Stimulated activated CD8-positive, alpha-beta memory T cell treated with anti-CD3 and anti-CD28 coated beads, Interleukin-2, amount 100 ng/mL, for 1 hour (primary cell): ENCODE measurements at places on chromosomes 6 and 20.

- DNase-seq: no peak
These were observed 39.9 kb downstream of the MAP7 start for GRCh38 chr6:136510299-136510698.

GRCh38 chr6:149217466-149217888 is 100.0 kb upstream of the TAB2 start:
- no peak for DNase-seq

DNA sequence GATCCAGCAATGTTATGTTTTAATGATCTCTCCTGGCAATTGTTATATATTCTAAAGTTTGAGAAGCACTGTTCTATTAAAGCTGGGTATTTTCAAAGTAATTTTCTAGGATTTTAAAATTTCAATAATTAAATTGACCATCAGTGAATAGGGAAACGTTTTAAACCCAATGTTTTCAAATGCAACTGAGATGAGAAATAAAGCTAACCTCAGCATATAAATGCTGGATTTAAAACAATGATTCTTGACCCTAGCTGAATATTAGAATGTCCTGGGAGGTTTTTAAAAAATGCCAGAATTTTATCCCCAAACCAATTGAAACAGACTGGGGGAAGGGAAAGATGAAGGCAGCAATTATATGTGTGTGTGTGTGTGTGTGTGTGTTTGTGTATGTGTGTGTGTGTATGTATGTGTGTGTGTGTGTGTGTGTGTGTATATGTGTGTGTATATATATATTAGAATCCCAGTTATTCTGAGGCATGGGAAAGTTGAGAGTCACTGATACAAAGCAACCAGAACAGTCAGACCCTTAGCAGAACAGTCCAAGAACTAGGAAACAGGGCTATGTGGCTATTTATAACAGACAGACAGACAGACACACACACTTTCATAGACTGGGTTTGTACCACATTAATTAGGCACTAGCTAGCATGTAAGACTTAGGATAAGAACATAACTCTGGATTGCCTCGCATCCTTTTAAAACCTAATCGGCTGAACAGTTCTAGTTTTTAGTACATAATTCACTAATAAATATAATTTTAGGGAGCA is 107.8 kb downstream of the MAN1A1 start:
- no peak for DNase-seq

GRCh38 chr6:129853996-129854711 is 7.0 kb downstream of the TMEM244 start:
- no peak for DNase-seq

DNA sequence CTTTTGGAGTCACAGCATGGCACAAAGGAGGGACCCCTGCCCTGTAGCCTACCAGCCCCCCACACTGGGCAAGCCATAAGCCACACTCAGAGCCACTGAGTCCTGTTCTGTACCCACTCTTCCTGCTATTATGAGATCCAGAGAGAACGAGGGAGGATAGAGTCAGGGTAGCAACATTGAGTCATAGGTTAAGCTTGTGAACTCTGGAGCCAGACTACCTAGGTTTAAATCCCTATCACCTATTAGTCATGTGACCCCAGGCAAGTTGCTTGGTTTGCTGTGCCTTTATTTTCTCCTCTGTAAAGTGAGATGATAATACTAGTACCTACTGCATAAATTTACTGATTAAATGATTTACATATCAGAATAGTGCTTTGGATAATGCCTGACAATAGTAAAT is 540 bp downstream of the CNBD2 start:
- DNase-seq: no peak

GRCh38 chr6:131680868-131681267 is 20.3 kb downstream of the OR2A4 start:
- DNase-seq: no peak

DNA sequence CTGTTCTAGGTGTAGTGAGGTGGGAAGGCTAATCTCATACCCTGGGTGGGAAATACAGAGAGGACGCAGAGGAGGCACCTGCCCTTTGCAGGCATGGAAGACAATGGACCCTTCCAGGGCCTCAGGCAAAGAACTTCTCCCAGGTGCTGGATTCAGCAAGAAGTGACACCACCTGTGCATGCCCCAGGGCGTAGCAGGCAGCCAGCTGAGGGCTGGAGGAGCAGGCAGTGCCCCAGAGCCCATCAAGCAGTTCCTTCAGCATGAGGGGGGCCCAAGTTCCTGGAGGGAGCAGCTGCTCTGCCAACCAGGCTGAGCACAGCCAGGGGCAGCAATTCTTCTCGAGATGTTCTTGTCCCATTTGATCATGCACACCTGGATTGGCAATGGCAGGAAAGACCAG is 170.3 kb upstream of the PDE10A start:
- DNase-seq: no peak
